Kidney (tissue), 22 donors: ENCODE measurements at places on chromosomes 3 and 15. TPM values are rescaled to one million over a fixed set of nuclear protein-coding genes. Genes with fewer than 3 reads are reported as not detected.

Gene SNX4
- total RNA-seq, result 46.1 TPM

DNA sequence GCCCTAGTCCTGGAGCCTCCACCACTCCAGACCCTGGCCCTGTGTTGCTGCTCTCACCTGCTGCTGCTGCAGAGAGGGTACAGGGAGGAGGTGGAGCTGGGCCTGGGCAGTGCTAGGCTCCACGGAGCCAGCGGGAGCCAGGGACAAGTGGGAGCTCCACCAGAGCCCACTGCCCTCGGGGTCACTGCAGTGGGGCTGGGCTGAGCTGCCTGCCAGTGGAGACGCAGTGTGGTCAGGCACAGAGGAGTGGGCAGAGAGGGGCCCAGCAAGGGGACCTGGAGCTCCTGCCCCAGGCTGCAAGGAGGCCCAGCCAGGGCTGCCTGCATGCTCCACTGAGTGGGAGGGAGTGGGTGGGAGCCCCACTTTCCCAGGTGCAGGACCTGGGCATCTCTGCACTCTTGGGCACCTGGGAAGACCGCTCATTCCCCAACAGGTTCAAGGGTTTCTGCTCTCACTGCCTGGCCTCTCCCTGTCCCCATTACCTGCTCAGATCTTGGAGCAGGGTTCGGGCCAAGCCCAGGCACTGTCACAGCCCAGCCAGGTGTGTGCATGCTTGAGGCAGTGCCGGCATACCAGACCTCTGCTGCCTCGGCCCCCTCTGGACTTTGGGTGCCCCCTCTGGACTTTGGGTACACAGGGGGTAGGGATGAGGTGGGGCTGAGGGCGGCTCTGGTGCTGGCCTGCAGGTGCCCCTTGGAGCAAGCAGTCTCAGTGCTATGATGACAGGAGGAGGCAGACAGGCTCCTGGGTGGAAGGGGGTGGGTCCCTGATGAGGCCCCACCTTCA lies 308.0 kb downstream of the DOCK3 start:
- H3K4me3 ChIP-seq, result no peak overlapping the region
- no peaks in the 10 kb centered on the region for H3K4me1 ChIP-seq
- DNase-seq, result no peak
- H3K27me3 ChIP-seq, result no peaks in the 10 kb centered on the region

GRCh38 chr3:45817831-45818522 lies 21.6 kb upstream of the SLC6A20 start:
- no peak overlapping the region for H3K27ac ChIP-seq
- H3K27me3 ChIP-seq, result no peaks in the 10 kb centered on the region
- no peak overlapping the region for H3K4me3 ChIP-seq

GRCh38 chr3:115187149-115187757 lies 40.2 kb upstream of the ZBTB20 start:
- no peaks in the 10 kb centered on the region for H3K4me1 ChIP-seq
- H3K27ac ChIP-seq, result no peak overlapping the region
- no peak for DNase-seq
- H3K27me3 ChIP-seq, result no peaks in the 10 kb centered on the region
- no peak overlapping the region for H3K4me3 ChIP-seq
